ENCODE measurements at places on chromosomes 4 and X. TPM values are rescaled to one million over a fixed set of nuclear protein-coding genes. Genes with fewer than 3 reads are reported as not detected.
A peak's percentile ranks its signal among the peaks of the same experiment; 100 is the strongest.

GRCh38 chrX:139930401-139930800, 2.5 kb downstream of the ATP11C start:
- no peak overlapping the region for H3K27ac ChIP-seq
- H3K4me1 ChIP-seq: no peaks in the 10 kb centered on the region
- no peaks in the 10 kb centered on the region for H3K36me3 ChIP-seq
- H3K4me3 ChIP-seq: peak overlapping the region; percentile 80
- DNase-seq: no peak
- no peaks in the 10 kb centered on the region for H3K27me3 ChIP-seq

DNA sequence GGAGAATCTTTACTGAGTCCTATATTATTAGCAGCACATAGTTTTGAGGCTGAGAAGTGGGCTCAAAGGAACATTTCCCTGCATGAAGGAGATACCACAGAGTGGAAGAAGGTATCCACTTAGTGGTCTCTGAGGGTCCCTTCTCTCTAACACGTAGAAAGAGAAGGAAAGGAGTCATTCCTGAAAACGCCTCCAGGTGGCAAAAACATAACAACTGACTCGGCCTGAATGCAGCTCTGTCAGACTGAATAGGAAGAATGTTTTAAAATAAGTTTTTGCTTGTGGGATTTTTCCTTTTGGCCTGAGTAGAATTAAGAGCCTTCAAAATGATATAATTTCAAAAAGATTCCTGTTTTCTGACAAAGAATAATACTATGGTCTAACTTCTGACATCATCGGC, 23.3 kb downstream of the RPGR start:
- no peaks in the 10 kb centered on the region for H3K27me3 ChIP-seq
- H3K4me3 ChIP-seq: no peak overlapping the region
- H3K4me1 ChIP-seq: no peaks in the 10 kb centered on the region
- no peaks in the 10 kb centered on the region for H3K36me3 ChIP-seq

DNA sequence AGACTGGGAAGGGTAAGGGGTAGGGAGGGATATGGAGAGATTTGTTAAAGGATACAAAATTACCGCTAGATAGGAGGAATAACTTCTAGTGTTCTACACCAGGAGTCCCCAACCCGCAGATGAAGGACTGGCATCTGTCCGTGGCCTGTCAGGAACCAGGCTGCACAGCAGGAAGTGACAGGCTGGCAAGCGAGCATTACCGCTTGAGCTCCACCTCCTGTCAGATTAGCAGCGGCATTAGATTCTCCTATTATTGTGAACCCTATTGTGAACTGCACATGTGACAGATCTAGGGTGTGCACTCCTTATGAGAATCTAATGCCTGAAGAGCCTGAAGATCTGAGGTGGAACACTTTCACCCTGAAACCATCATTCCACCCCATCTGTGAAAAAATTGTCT, 27.9 kb upstream of the BBS7 start:
- H3K36me3 ChIP-seq: no peaks in the 10 kb centered on the region
- H3K27me3 ChIP-seq: no peaks in the 10 kb centered on the region
- H3K4me1 ChIP-seq: no peaks in the 10 kb centered on the region
- no peak for DNase-seq
- no peak overlapping the region for H3K27ac ChIP-seq
- H3K4me3 ChIP-seq: no peak overlapping the region

ADH1B gene
- total RNA-seq: 0.36 TPM

DNA sequence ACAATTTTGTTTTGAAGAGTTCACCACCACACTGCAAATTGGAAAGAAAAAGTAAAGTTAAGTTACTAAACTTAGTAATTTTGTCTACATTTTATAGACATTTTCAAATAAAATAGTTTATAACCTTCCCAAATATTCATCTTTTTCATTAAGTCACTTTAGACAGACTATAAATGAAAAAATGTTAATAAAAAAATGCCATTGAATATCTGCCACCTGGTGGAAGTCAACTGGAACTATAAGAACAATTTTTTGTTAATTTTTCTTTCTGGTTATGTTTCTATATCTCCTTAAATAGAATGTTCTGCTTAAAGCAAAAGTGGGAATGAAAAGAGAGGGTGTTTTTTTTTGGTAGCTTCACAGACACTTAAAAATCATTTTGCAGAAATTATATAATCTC, 534.4 kb upstream of the PCDH10 start:
- H3K4me3 ChIP-seq: no peak overlapping the region
- no peaks in the 10 kb centered on the region for H3K4me1 ChIP-seq
- H3K27me3 ChIP-seq: no peaks in the 10 kb centered on the region
- no peak overlapping the region for H3K27ac ChIP-seq
- H3K36me3 ChIP-seq: no peaks in the 10 kb centered on the region
- peak; percentile 5 for DNase-seq

GRCh38 chrX:140725500-140725899, 15.9 kb downstream of the LINC00632 start:
- no peak overlapping the region for H3K4me3 ChIP-seq
- H3K4me1 ChIP-seq: no peaks in the 10 kb centered on the region
- H3K27ac ChIP-seq: no peak overlapping the region
- no peaks in the 10 kb centered on the region for H3K36me3 ChIP-seq
- no peaks in the 10 kb centered on the region for H3K27me3 ChIP-seq

- H3K4me3 ChIP-seq: no peak overlapping the region
- no peak overlapping the region for H3K27ac ChIP-seq
- no peaks in the 10 kb centered on the region for H3K36me3 ChIP-seq
- no peaks in the 10 kb centered on the region for H3K27me3 ChIP-seq
- no peaks in the 10 kb centered on the region for H3K4me1 ChIP-seq
- DNase-seq: no peak
Measured at GRCh38 chrX:28205905-28206304, 224.7 kb upstream of the DCAF8L1 start.

DNA sequence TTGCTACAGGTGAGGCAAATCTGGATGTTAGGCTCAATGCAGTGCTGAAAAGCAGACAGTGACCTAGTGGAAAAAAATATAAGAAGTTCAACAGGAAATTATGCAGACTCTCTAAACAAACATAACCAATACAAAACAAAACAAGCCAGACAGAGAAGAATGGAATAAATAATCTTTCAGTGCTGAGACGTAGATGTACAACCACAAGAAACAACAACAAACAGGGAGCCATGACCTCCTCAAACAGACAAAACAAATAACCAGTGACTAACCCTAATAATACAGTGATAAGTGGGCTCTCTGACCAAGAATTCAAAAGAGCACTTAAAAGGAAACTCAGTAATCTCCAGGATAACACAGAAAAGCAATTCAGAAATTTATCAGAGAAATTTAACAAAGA, 239.3 kb downstream of the SLC39A8 start:
- no peak overlapping the region for H3K27ac ChIP-seq
- H3K4me3 ChIP-seq: no peak overlapping the region
- no peaks in the 10 kb centered on the region for H3K36me3 ChIP-seq

DNA sequence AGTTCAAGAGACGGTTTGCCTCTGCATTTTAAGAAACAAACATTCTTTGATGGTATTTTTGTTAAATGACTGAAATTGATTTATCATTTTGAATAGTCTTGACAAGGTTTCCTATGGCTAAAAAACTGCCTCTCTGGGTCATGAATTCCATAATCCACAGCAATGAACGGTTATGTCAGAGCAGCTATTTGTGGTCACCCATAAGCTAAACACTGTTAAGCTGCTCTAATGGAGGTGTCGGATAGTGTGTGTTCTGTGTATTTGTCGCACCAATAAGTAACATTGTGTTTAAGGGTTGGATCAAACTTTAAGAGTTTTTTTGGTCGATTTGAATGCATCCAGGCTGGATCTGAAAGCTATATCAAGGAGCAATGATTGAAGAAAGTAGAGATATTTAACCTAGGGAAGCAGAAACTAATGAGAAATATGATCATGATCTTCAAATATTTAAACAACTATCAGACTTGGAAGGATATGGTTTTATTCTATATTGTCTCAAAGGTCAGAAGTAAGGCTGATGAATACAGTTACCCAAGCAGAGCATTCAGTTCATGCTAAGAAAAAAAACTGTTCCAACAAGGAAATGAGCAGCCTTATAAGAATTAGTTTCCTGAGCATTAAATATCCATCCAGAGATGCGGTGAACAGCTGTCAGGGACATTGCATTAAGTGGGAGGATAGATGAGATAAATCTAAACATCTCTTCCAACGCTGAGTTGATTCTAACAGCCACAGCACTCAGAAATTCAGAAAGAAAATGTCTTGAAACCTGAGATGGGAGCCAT, 232.3 kb upstream of the RPS6KA3 start:
- H3K27me3 ChIP-seq: no peaks in the 10 kb centered on the region
- no peaks in the 10 kb centered on the region for H3K36me3 ChIP-seq
- peaks cover 5% of the 10 kb centered on the region for H3K4me1 ChIP-seq
- peak; percentile 64 for DNase-seq
- no peak overlapping the region for H3K4me3 ChIP-seq

CT45A3 gene
- total RNA-seq: not detected

DNA sequence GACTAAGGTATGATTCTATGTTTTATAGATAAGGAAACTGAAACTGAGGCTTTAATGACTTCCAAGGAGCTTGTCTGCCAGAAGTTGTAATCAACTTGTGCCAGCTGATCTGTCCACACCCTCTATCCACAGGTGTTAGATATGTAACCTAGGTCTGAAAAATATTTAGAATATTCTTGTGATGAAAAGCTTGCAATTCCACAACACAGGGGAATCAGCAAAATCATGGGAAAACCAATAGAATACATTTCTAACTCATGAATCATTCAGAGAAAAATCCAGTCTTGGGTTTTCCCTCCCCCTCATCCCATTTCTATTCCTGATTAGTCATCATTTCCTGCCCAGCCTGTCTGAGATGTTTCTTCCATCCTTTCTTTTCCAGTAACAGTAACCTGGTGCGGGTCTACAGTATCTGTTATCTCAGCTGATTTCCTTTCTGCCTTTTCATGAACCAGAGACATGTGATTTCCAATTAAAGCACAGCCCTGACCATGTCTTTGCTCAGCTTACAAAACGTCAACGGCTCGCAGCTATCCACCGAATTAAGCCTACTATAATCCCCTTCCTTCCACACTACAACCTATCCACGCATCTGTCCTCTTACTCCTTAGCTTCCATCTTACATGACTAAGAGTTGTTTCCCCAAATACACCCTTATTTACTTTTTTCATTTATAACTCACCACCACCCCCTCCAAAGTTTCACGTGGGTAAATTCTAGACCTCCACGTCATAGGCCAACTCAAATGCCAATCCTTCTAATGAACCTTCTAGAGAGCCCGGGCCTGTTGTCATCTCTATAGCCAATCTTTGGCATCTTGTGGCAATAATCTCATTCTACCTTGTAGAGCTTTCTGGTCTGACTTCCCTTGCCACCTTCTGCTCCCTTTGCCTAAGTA, 961 bp upstream of the NOCT start:
- DNase-seq: peak; percentile 94
- H3K27ac ChIP-seq: peak overlapping the region; percentile 93
- H3K4me1 ChIP-seq: peaks cover 18% of the 10 kb centered on the region
- H3K27me3 ChIP-seq: no peaks in the 10 kb centered on the region
- H3K36me3 ChIP-seq: no peaks in the 10 kb centered on the region

GRCh38 chr4:80382090-80382832, 46.7 kb downstream of the CFAP299 start:
- DNase-seq: no peak
- H3K4me3 ChIP-seq: no peak overlapping the region
- no peaks in the 10 kb centered on the region for H3K27me3 ChIP-seq
- no peak overlapping the region for H3K27ac ChIP-seq
- H3K4me1 ChIP-seq: no peaks in the 10 kb centered on the region

- H3K27ac ChIP-seq: no peak overlapping the region
- peak; percentile 13 for DNase-seq
- no peak overlapping the region for H3K4me3 ChIP-seq
- H3K36me3 ChIP-seq: no peaks in the 10 kb centered on the region
Measured at GRCh38 chr4:53592122-53592521, 836 bp upstream of the LNX1 start.

- peak overlapping the region; percentile 39 for H3K27ac ChIP-seq
- H3K4me3 ChIP-seq: no peak overlapping the region
- no peaks in the 10 kb centered on the region for H3K27me3 ChIP-seq
- peaks cover 5% of the 10 kb centered on the region for H3K4me1 ChIP-seq
Measured at GRCh38 chr4:53039741-53040458, 177.8 kb downstream of the RASL11B start.

FBXO8 gene
- 25.6 TPM for total RNA-seq

DNA sequence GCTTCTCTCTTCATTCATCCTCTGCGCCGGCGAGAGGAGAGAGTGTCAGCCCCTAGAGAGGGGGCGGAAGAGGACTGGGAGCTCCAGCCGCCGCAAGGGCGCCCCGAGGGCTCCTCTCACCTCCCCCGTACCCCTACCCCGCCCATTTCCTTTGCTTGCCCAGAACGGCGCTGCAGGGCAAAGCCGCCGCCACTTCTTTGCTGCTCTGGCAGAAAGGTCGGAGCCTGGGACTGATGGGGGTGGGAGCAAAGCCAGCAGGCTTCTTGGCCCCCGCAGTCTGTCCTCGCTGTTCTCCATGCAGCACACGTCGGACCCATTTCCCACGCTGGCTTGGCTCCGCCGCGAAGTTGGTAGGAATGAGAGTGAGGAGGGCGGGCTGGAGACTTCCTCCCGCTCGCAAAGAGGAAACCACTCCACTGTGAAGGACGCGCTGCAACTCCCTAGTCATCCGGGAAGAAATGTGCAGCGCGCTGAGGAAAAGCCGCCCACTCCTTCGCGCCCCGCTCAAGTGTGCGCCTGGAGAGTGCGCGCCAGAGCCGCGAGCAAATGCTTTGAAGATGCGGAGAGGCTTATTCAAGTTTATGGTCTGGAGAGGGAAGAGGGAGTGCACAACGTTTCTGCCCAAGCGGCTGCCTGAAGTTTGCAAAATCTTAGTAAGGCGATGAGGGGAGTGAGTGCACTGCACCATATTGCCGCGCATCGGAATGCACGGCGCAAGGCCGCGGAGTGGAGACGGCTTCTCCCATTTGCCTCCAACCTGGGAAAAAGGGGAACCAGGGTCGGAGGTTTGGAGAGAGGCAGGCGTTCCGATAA, 2.8 kb upstream of the PCDH7 start:
- no peaks in the 10 kb centered on the region for H3K27me3 ChIP-seq
- H3K27ac ChIP-seq: peak overlapping the region; percentile 61
- DNase-seq: peak; percentile 70
- no peaks in the 10 kb centered on the region for H3K36me3 ChIP-seq

DNA sequence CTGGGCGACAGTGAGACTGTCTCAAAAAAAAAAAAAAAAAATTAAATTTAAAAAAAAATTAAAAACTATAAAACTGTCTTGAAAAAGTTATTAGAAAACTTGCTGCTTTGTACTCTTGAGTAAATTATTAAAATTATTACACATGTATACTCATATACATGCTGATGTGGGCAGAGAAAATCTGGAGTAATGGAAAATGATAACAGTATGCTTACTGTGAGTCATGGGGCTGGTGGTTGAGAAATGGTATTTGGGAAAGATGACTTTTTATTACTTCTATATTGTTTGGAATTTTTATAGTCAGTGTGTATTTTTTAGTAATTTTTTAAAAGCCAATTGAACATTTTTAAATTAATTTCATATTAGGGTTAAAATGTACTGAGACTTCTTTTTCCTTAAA, 7.5 kb downstream of the YY2 start:
- peak; percentile 39 for DNase-seq
- peaks cover 12% of the 10 kb centered on the region for H3K4me1 ChIP-seq
- no peak overlapping the region for H3K4me3 ChIP-seq
- no peaks in the 10 kb centered on the region for H3K27me3 ChIP-seq
- no peak overlapping the region for H3K27ac ChIP-seq
